Naive B cell (primary cell): ENCODE measurements at places on chromosomes 4 and X. TPM values are rescaled to one million over a fixed set of nuclear protein-coding genes. Genes with fewer than 3 reads are reported as not detected.

- DNase-seq, result no peak
These were observed 264.3 kb downstream of the NPFFR2 start for GRCh38 chr4:72295966-72296557.

GRCh38 chr4:76640353-76640910, 205.4 kb downstream of the SHROOM3 start:
- no peak for DNase-seq

The HTT gene
- 10.5 TPM for polyA plus RNA-seq

The CTAG1A gene
- polyA plus RNA-seq, result not detected

The PAGE4 gene
- polyA plus RNA-seq, result not detected

The ASMTL gene
- polyA plus RNA-seq, result 57.6 TPM

The POU3F4 gene
- not detected for polyA plus RNA-seq

GRCh38 chr4:168854350-168854921, 155.6 kb downstream of the CBR4 start:
- no peak for DNase-seq
